ENCODE measurements at places on chromosomes 2 and 18. TPM values are rescaled to one million over a fixed set of nuclear protein-coding genes. Genes with fewer than 3 reads are reported as not detected.

- no peak for DNase-seq
- no peak overlapping the region for H3K27ac ChIP-seq
- no peaks in the 10 kb centered on the region for H3K4me1 ChIP-seq
- H3K36me3 ChIP-seq, result peaks cover 1% of the 10 kb centered on the region
- no peak overlapping the region for H3K4me3 ChIP-seq
Measured at GRCh38 chr2:241136661-241137260, 12.5 kb downstream of the PASK start.

- no peaks in the 10 kb centered on the region for H3K36me3 ChIP-seq
- no peak overlapping the region for H3K27ac ChIP-seq
- DNase-seq, result no peak
- H3K27me3 ChIP-seq, result no peaks in the 10 kb centered on the region
- no peaks in the 10 kb centered on the region for H3K4me1 ChIP-seq
- H3K4me3 ChIP-seq, result no peak overlapping the region
Measured at GRCh38 chr2:96962567-96963203, 23.7 kb downstream of the FAM178B start.

The RGPD8 gene
- 9.5 TPM for total RNA-seq

The OTX1 gene
- total RNA-seq, result 0.17 TPM
